Cerebellar nuclear complex (tissue), 1 donor: ENCODE measurements at places on chromosomes 3 and 15.

DNA sequence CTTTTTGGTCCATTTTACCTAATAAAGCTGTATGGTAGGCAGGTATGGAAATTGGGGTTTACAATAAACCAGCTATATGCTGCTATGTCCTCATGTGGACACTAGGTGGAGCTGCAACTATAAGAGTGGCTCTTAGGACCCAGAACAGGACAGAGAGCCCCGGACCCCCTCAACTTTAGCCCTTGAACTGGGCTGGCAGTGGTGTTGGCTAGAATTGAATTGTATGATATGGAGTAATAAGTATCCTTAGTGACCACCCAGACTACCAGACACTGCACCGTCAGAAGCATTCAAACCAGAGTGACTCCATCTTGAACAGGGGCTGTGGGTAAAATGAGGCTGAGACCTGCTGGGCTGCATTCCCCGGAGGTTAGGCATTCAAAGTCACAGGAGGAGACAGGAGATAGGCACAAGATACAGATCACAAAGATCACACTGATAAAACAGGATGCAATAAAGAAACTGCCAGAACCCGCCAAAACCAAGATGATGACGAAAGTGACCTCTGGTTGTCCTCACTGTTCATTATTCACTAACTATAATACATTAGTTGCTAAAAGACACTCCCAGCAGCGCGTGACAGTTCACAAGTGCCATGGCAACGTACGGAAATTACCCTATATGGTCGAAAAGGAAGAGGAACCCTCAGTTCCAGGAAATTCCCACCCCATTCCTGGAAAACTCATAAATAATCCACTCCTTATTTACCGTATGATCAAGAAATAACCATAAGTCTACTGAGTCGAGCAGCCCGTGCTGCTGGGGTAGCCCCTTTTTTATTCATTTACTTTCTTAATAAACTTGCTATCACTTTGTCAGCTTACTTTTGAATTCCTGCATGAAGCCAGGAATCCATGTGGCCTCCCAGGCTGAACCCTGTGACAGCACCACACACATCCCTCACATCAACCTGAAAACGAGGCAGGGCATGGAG, 68.7 kb upstream of the BLM start:
- peak; percentile 20 for DNase-seq

DNA sequence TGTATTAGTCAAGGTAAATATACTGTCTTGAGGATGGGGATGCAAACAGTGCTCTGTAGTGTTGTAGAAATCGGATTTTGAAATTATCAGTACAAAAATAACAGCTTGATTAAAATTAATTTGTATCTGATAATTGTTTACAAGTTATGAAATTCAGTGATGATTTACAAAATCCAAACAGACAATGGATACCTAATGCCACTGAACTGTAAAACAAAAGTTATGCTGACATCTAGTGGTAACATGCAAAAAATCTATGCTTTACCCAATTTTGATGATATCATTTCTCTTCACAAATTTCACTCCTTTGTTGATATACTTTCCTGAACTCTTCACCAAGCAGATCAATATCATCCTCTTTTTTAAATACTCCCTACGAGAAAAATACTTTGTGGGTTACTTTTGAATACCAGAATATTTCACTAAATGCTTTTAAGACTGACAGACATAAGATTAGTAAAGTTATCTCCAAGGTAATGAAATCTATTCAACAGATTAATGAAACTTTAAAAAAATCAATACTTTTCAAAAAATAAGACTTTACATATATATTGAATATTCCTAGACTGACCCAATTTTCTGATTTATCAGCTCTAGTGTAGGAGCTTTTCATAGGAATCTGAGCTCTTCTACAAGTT, 36.0 kb downstream of the MNS1 start:
- DNase-seq = no peak

DNA sequence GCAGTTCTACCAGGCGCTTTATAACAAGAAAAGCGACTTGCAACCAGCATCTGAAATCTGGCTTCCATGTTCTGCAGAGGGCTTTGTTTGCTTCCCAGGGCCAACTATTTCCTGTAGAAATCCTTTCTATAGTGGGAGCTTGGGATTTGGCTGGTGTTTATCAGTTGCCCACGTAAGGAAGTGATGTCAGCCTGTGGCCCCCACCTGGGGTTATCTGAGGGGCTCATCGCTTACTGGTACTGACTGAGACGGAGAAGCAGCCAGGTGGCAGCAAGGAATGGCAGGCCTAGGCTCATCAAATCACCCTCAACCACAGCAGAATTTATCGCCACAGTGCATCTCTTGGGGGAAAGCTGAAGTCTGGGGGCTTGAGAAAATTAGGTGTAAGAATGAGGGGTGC, 14.6 kb upstream of the CCR9 start:
- no peak for DNase-seq

GRCh38 chr3:191382661-191383060, 52.3 kb upstream of the UTS2B start:
- no peak for DNase-seq

DNA sequence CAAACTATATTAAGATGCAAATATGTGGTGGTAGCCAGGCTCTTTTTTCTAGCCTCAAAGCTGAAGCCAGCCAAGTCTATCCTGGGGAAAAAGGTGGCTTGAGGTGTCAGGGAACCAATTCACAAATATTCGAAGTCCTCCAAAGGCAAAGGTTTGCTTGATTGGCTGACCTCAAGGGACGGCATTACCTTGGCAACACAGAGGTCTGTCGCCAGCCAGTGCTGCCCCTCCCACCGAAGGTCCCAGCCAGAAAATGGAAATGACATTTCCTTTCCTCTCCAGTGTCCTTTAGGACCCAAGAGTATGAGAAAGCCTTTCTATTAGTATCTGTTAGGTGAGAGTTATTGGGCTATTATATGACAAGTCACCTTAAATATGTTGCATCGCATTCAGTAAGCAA, 96.0 kb upstream of the LIMD1 start:
- DNase-seq = no peak

- no peak for DNase-seq
These were observed 75.0 kb downstream of the SMAD6 start for GRCh38 chr15:66777054-66777453.

DNA sequence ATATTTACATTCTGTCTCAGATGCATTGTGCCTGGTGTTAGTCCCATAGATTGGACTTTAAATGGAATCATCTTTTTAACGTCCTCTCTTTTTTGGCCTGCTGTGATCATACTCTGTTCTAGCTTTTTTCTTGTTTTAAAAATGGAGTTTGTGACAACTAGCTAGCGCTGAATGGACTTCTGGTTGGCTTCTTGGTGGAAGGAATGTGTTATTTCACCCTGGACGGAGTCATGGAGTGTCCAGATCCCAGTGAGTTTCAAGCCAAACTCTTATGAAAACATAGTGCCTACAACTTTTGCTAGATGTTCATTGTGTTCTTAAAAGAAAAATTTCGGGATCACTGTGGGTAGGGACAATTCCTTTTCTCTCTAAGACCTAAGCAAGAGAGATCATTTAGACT, 192.6 kb downstream of the TCF12 start:
- no peak for DNase-seq

GRCh38 chr3:18546632-18547031, 121.5 kb upstream of the SATB1 start:
- DNase-seq = no peak

DNA sequence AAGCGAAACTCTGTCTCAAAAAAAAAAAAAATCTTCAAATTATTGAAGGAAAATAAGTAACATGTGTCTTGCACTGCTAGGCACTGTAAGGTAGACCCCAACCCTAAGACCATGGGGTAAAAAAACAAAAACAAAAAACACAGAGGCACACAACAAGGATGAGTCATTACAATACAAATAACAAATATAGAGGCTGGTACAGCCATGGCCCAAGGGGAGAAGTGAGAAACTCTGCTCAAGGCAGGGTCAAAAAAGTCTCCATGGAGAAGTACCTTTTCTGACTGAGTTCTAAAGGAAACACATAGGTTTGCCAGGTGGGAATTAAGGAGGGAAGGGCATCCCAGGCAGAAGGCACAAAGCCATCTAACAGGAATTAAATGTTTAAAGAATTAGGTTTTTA, 54.5 kb downstream of the TOP2B start:
- DNase-seq = no peak

DNA sequence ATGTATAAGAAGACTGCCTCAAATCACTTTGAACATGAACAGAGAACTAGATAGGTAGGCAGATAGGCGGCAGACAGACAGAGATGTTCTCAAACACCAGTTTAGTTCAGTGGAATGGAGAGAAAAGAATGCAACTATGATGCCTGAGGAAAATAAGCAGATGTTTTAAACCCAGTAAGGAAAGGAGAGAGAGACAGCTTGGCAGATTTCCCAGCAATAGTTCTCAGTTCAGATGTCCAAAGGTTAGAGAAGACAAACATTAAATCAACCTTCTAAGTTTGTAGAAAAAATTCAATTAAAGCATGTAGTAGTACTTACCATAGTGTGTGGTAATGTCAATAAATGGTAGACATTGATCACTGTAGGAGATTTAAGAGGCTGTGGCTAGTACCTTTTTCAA, 209.6 kb upstream of the PFN2 start:
- no peak for DNase-seq

GRCh38 chr15:29815000-29815710, 7.1 kb downstream of the TJP1 start:
- DNase-seq = no peak

GRCh38 chr3:179613807-179614206, 9.2 kb downstream of the NDUFB5 start:
- no peak for DNase-seq

GRCh38 chr3:58206406-58207011, 4.3 kb downstream of the DNASE1L3 start:
- DNase-seq = no peak

DNA sequence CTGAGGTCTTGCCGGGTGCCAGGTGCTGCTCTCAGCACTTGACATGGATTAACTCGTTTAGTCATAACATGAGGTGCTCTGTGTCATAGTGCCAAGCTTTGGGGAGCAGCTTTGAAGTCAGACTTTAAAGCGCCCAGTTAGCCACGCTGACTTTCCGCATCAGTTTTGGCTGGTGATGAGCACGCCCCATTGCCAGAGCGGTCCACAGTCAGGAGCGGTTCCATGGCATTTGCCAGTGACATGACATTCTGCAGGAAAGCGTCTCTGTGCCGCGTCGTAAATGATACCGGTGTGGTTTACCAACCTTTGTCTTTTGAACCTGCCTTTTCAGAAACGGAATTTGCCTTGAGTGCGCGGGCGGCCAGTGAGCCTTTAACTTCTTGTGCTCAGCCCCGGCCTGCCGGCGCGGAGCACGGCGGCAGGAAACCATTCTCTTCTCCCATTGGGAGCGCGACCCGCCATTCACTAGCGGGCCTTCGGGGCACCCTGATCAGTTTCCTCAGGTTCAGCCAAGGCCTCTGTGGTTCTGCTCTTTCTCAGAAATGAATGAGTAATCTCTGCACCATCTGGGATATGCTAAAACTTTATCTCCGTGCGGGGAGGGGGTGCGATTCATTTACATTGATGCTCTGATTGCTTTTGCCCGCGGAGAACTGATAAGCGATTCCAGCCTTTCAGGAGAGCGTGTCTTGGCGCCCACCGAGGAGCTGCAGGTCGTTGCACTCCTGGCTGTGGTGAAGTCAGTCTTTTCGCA, 1.7 kb upstream of the SLC2A2 start:
- DNase-seq = no peak

GRCh38 chr3:19485267-19485666, 337.0 kb downstream of the KCNH8 start:
- DNase-seq = no peak

DNA sequence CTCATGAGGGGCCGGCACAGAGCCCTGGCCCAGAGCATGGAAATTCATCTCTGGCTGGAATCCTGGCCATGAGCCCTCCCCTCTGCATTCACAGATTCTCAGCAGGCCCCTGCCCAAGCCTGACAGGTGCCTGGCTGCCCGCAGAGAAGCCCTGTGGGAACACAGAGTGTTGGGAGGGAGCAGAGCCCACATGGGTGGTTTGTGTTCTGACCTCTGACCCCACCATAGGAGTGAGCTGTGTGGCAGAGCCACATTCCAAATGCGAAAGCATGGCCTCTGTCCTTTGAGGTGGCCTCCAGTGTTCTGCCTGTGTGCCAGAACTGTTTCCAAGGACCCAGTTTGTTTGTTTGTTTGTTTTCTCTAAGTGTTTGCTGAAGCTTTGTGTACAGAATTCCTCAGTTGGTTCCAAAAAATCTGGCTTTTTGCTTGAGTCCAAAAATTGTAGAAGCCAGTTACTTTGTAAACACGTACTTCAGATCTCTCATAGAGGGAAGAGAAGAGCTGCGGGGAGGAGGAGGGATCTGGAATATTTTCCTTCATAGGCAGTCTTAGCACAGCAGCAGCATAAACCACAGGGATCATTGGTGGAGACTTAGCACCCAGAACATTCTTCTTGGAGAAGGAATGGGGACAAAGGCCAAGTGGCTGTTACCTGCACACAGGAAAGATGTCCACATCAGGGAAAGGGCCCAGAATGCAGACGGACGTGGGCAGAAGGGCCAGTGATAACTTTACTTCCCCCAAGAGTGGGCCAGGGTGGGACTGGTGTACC, 36.0 kb downstream of the GRAMD2A start:
- DNase-seq = no peak

DNA sequence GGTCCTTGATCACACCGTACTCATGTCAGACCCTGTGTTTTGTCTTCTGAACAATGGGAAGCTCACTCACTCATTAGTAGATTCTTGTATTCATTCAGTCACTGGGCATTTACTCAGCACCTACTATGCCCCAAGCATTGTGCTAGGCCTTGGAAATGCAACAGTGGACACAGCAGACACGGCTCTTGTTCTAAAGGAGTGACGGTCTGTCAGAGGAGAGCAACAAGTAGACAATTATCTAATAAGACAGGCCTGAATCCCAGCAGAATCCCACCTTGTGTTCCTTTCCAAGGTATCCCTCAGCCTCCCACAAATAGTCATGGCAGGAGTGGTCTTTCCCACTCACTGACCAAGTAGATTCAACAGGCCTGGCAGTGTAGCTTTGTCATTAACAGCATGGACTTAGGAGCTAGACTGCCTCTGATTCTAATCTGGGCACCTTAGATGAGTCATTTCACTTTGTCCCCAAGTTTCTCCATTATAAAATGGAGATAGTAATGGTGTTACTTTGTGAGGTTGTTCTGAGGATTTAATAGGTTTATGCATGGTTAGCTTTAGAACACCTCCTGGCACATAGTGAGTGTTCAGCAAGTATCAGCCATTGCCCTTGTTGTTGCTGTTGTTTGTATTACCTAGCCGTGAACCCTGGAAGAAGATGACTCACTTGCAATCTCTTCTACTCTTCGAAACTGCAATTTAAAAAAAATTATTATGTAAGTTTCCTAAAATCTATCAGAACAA, 69.1 kb downstream of the SSUH2 start:
- no peak for DNase-seq

- DNase-seq = no peak
These were observed 39.3 kb upstream of the HDC start for GRCh38 chr15:50304836-50305235.

- no peak for DNase-seq
These were observed 3.3 kb upstream of the NDN start for GRCh38 chr15:23690450-23690852.

DNA sequence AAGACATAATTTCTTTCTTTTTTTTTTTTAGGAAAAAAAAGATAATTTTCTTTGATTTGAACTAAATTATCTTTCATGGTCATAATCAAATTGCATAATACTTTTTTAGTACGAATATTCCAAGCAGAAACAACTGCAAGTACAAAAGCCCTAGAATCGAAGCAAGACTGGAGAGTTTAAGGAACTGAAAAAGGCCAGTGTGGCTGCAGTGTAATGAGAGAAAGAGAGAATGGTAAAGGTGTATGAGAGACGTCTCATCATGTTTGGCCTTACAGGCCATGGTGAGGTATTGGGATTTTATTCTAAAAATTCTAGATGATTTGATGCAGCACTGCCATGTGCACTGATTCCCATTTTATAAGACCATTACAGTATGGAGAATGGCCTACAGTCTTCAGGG, 180.9 kb downstream of the SUCNR1 start:
- no peak for DNase-seq
